GM04503 (cell line): ENCODE measurements at places on chromosomes 2 and 18.
A peak's percentile ranks its signal among the peaks of the same experiment; 100 is the strongest.

GRCh38 chr2:121993682-121994081, 238.2 kb downstream of the TSN start:
- DNase-seq, result no peak

GRCh38 chr2:161204846-161205245, 44.6 kb downstream of the TANK start:
- no peak for DNase-seq

DNA sequence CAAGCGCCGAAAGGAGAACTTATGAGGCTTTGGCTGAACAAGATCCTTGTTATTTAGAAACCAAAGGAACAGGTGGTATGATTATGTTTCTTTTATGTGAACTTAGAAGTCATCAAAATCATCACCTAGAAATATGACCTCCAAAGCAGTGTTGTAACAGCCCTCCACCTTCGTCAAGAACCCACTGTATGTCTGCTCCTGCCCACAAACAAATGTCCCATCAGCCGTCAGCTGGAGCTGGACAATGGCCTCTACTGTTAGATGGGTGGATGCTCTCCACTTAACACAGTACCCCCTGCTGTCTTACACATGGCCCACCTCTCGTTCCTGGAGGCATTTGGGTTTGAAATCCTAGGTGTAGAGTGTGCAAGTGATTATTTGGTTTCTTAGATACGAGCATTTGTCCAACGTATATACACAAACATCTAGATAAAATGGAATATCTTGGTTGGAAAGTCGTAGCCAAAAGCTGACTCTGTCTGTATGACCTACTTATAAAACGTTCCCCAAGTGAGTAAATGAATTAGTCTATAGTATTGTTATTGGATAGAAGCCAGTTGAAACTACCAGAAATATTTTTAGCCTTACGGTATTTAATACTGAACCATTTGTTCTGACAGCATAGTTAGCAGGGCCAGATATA, 113.0 kb downstream of the CRIM1 start:
- no peak for DNase-seq

DNA sequence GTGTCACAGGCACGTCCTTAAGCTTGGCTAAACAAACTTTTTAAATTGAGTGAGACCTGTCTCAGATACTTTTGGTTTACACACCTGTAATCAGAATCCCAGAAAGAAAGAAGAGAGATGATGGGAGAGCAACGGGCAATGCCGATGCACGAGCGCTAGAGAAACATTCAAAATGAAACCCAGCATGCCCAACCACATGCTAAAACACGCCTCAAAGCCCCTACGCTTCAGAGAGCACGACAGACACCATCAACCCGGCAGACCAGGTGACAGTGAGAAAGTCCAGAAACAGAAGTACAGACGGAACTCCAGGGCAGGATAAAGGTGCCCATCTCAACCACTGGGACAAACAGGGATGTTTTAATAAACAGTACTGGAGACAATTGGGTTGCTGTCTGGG, 85.5 kb downstream of the HDAC4 start:
- no peak for DNase-seq

DNA sequence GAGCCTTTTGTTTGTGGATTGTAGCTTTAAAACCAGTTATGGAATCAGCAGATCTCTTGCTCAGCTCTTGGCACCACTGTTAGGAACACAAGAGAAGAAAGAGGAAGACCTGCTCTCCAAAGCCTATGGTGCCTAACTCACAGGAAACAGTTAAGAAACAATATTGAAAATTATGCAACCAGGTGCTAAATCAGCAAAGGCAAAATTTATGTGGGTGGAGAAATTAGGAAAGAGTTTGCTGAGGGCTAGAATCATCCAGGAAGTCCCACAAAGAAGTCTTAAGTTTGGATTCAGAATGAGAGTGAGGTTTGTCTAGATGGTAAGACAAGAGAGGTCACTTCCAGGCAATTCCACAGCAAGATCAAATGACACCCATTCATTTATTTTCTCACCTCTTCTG, 49.4 kb downstream of the AOX1 start:
- DNase-seq, result no peak

DNA sequence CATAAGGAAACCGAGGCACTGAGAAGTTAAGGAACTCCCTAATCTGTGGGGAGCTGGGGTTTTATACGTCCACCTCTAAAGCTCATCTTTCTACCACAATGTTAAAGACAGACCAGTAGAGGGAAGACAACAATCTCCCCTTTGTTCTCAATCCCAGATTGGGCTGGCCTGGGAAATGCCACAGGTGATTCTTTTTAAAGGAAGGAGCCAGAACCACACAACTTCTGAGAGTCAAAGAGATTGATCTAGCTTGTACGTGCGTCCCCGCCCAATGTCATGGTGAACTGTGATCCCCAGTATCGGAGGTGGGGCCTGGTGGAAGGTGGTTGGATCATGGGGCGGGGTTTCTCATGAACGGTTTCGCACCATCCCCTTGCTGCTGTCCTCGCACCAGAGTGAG, 81.8 kb upstream of the LCLAT1 start:
- DNase-seq, result no peak

- peak; percentile 26 for DNase-seq
Observed at GRCh38 chr2:143907801-143908200, 612.1 kb downstream of the ZEB2 start.

DNA sequence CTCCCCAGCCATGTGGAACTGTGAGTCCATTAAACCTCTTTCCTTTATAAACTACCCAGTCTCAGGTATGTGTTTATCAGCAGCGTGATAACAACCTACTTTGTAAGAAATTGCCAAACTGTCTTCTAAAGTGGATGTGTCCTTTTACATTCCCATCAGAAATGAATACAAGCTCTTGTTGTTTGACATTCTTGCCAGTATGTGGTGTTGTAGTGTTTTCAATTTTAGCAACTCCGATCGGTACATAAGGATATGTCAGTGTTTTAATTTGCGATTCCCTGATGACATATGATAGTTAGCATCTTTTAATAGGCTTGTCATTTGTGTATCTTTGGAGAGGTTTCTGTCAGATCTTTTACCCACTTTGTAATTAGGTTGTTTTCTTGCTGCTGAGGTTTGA, 1156.3 kb upstream of the CRIM1 start:
- DNase-seq, result no peak

- DNase-seq, result no peak
Observed at GRCh38 chr2:120760446-120761135, 24.9 kb downstream of the GLI2 start.

DNA sequence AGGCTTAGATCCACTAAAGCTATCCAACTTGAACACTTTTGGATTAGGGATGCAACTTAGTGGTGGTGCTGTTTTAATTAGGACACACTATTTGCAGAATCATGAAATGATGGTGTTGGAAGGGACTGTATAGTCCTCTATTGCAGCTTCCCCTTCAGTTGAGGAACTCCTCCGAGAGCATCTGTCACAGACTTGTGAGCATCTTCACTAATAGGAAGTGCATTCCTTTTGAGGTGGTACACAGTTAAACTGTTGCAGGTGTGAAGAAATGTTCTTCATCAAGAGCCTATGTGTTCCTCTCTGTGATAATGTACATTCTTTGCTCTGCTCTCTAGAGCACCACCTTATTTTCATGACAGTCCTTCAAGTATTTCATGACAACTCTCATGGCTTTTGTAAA, 197.4 kb downstream of the CAMKMT start:
- DNase-seq, result no peak

- no peak for DNase-seq
Observed at GRCh38 chr2:120428748-120429147, 82.8 kb downstream of the INHBB start.
